ENCODE measurements at places on chromosomes 11 and 22. TPM values are rescaled to one million over a fixed set of nuclear protein-coding genes. Genes with fewer than 3 reads are reported as not detected.

Gene SCGB1C1
- not detected for total RNA-seq

Gene TBCEL
- total RNA-seq, result 4.9 TPM

Gene MAP6
- 0.34 TPM for total RNA-seq

Gene CATSPER1
- total RNA-seq, result not detected

Gene DENND6B
- 1.3 TPM for total RNA-seq

Gene NRGN
- 6.6 TPM for total RNA-seq

Gene RIN1
- 54.7 TPM for total RNA-seq

Gene OR10D3
- not detected for total RNA-seq

Gene ESAM
- total RNA-seq, result under 0.01 TPM

Gene FIBIN
- total RNA-seq, result 12.1 TPM

Gene PHRF1
- 18.1 TPM for total RNA-seq

Gene NXPE4
- total RNA-seq, result not detected

Gene NRIP3
- 9.7 TPM for total RNA-seq

Gene CRYBA4
- not detected for total RNA-seq

Gene TSGA10IP
- total RNA-seq, result under 0.01 TPM

Gene OR52N4
- not detected for total RNA-seq

Gene EI24
- 114 TPM for total RNA-seq

Gene CREB3L1
- total RNA-seq, result 37.0 TPM

Gene CBLIF
- not detected for total RNA-seq

Gene CDHR5
- total RNA-seq, result not detected

Gene ARHGAP8
- total RNA-seq, result not detected

Gene RAG2
- total RNA-seq, result not detected

Gene RCOR2
- 8.6 TPM for total RNA-seq

Gene MYBPC3
- total RNA-seq, result not detected

Gene MICAL2
- 116 TPM for total RNA-seq

Gene CASP5
- total RNA-seq, result not detected

Gene AP5B1
- 4.9 TPM for total RNA-seq

Gene WT1
- 0.17 TPM for total RNA-seq

Gene TRIM48
- not detected for total RNA-seq

Gene LDHAL6A
- 0.17 TPM for total RNA-seq

Gene OR5A1
- not detected for total RNA-seq

Gene PUS3
- total RNA-seq, result 6.8 TPM

Gene HBD
- total RNA-seq, result not detected

Gene LMO1
- total RNA-seq, result not detected

Gene NUMA1
- 119 TPM for total RNA-seq

Gene TIMP3
- 68.1 TPM for total RNA-seq

All from bronchus fibroblast of lung (primary cell).